ENCODE measurements at places on chromosomes 12 and 14. TPM values are rescaled to one million over a fixed set of nuclear protein-coding genes. Genes with fewer than 3 reads are reported as not detected.

DNA sequence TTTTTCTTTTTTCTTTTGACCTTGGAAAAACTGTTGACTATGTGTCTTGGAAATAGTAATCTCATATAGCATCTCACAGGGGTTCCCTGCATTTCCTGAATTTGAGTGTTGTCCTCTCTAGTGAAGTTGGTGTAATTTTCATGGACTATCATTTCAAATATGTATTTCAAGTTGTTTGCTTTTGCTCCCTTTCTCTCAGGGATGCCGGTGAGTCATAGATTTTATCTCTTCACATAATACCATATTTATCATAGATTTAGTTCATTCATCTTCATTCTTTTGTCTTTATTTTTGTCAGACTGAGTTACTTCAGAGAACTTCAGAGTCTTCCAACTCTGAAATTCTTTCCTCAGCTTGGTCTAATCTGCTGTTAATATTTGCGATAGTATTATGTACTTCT, 1320.6 kb downstream of the LRFN5 start:
- DNase-seq, result no peak

DNA sequence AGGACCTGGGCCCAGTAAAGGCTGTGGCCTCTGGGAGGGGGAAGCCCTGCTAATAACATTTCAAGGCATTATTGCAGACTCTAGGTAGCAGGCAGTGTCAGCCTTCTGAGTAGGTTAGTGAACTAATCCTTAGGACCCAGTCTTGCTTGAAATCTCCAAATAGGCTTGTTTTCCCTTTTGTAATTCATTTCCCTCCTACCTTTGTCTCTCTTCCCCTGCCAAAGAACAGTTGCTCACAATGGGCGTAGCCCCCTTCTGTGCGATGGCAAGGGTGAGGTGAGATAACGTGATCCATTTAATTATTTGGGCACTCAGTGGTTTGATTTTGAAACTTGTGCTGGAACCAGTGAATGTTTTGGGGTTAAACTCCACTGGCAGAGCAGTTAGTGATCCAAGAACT, 10.9 kb downstream of the PELI2 start:
- DNase-seq, result no peak

- no peak for DNase-seq
Measured at GRCh38 chr14:72173038-72173720, 240.9 kb downstream of the RGS6 start.

- DNase-seq, result no peak
Measured at GRCh38 chr14:35123388-35123703, 994 bp downstream of the PRORP start.

DNA sequence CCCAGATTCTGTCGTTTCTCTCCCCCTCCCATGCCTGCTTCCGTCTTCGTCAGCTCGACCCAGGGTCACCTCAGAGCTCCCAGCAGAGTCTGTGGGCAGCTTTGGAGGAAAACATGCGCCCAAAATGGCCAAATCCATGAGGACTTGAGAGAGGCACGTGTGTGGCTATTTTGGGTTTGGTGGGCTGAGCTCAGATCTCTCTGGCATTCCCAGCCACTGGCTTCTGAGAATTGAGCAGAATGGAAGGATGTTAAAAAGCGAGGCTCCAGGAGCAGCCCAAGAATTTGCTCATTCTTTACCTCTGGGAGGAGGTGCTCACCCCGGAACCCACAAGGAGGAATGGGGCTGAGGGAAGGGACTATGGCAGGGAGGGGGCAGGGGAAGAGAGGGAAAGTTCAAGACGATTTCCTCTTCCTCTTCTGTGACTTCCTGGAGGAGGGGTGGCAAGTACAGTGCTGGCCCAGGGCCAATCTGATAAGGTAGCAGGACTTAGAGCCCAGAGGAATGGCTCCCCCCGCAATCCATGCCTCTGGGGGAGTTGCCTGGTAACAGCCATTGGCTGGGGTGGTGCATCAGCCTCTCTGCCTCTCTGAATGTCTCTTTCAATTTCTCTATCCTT, 20.1 kb downstream of the TSPAN9 start:
- DNase-seq, result peak; percentile 78

- DNase-seq, result no peak
Measured at GRCh38 chr14:93006567-93007051, 83.7 kb downstream of the CHGA start.

GRCh38 chr12:58655375-58655774, 264.9 kb downstream of the LRIG3 start:
- DNase-seq, result no peak

DNA sequence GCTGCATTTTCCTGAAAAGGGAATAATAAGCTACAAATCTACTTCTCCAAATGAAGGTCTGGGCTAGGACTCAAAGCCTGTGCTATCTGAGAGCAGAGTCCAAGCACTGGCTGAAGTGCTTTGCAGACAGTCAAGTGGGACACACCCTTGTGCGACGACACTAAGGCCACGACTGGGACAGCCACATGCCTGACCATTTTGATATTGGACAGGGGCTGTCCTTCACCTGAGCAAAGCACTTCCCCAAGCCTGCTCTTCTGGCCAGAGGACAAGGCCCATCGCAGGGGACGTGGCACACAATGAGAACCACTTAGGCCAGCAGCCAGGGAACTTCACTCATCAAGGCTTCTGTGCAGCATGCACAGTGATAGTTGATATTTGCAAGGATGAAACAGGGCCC, 71.4 kb downstream of the RBM19 start:
- no peak for DNase-seq

DNA sequence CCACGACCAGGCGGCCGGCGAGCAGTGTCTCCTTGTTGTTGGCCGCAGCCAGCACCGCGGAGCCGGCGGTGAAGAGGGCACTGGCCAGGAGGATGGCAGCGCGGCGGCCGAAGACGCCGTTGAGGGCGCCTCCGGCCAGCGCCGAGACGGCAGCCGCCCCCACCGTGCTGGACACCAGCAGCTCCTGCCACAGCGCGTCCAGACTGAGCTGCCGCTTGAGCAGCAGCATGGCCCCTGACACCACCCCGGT, 691 bp downstream of the SLC2A13 start:
- peak; percentile 57 for DNase-seq

- no peak for DNase-seq
Measured at GRCh38 chr14:41860586-41860985, 253.9 kb downstream of the LRFN5 start.

DNA sequence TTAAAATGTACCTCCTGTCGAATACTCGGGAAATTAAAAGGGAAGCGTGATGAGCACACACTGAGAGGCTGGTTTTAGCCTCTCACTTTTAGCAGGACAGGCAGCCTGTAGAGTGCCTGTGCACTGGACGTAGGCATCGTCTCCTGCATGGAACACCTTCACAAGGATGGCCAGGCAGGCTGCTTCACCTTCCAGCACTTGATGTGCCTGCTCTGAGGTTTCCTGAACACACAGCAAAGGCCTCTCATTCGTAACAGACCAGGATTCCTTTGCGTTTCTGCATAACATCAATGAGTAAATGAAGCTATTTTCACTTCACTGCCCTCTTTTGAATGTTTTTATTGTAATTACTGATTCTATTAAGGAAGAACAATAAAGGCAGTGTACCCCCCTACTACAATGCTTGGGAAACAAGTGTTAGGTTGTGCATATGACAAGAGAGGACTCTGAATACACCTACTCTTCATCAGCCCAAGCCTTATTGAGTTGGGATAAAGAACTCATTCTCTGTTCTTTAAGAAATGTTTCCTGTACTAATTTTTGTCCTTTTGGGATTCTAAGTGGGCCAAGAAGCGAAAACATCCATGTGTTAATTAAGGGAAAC, 1077.6 kb upstream of the FOXG1 start:
- no peak for DNase-seq

GRCh38 chr14:79734151-79734550, 477.2 kb downstream of the DIO2 start:
- DNase-seq, result no peak

DNA sequence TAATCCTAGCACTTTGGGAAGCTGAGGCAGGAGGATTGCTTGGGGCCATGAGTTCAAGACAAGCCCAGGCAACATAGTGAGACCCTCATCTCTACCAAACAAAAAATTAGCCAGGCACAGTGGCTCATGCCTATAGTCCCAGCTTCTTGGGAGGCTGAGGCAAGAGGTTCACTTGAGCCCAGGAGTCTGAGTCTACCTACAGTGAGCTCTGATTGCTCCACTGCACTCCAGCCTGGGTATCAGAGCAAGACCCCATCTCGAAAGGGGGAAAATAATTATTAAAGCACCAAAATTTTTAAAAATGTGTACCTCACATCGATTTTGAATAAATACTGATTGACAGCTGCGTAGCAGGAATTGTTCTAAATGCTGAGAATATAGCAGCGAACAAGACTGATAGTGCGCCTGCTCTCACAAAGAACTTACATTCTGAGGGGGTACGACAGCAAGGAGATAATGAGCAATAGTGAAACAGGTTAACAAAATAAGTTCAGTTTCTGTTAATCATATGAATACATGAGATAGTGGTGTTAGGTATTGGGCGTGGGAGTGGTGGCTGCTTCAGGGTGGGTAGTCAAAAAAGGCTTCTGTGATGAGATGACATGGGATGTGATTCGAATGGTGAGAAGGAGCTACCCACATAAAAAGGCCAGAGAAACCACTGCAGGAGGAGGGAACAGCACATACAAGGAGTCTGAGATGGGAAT, 19.6 kb downstream of the HCFC2 start:
- no peak for DNase-seq

GRCh38 chr14:75222208-75222701, 45.8 kb upstream of the TMED10 start:
- DNase-seq, result no peak

- DNase-seq, result peak; percentile 72
Measured at GRCh38 chr12:12349711-12350665, at the start of gene MANSC1. TSS of gene MANSC1 (minus strand) at chr12:12350242. CDS start at chr12:12343314, 6,928 bp downstream.

DNA sequence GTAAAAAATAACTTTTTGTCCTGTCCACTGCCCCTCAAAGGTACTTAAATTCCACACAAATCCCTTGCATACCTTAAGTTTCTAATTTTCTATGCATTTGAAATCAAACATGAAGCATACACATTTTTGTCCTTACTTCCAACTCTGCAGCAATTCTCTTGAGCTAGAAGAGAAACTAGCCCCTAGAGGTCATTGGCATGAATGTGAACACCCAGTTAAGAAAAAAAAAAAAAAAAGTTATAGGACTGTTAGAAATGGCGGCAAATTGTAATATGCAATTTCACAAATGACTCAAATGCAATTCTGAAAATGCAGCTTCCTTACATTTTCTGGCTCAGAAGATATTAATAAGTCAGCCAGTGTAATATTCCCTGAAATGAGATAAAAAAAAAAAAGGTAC, 4.6 kb upstream of the ESR2 start:
- DNase-seq, result no peak

- no peak for DNase-seq
Measured at GRCh38 chr14:79525416-79525815, 685.9 kb downstream of the DIO2 start.

- no peak for DNase-seq
Measured at GRCh38 chr12:49916129-49916919, 12.6 kb upstream of the FAIM2 start.

GRCh38 chr14:96055753-96056508, 16.8 kb downstream of the C14orf132 start:
- no peak for DNase-seq

GRCh38 chr12:83827860-83828259, 1084.7 kb downstream of the SLC6A15 start:
- DNase-seq, result peak; percentile 81

DNA sequence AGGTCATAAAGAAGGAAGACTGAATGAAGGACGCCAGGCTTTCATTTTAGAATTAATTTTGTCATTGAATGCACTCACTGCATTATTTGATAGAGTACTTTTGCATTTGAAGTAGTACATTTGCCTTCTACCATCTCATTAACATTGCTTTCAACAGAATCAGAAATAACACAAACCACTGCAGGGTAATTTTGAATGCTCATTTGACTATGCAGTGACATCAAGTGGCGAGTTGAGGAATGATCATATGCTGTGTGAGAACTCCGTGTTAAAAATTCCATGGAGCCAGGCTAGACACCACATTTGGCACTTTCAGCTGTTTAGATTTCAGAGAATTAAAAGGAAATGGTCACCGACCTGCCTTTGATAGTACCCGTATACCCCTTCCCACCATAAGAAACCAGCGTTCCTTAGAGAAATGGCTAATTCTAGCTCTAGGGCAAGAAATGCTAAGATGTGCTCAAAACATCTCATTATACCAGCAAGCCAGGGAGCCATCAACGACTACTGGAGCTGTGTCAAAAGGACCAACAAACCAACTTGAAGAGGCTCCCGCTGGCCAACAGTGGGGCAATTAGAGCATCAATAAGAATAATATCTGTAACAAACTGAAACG, 16.5 kb downstream of the HEBP1 start:
- peak; percentile 28 for DNase-seq

GRCh38 chr12:104600790-104601739, 144.3 kb downstream of the CHST11 start:
- DNase-seq, result peak; percentile 41

DNA sequence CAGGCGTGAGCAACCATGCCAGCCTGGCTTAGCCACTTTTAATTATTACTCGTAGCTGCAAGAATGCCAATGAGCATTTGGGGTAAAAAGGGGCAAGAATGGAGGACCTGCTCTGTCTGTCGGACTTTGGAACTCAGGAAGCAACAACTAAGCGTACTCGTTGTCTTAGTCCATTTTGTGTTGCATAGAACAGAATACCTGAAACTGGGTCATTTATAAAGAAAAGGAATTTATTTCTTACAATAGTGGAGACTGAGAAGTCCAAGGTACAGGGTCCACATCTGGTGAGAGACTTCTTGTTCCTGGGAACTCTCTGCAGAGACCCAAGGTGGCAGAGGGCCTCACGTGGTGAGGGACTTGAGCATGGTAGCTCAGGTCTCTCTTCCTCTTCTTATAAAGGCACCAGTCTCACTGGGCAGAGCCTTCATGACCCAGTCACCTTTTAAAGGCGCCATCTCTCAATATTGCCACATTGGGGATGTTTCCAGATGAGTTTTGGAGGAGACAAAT, 29.2 kb downstream of the SLC35E3 start:
- DNase-seq, result no peak

- DNase-seq, result no peak
Measured at GRCh38 chr14:87231336-87232026, 761.5 kb downstream of the GALC start.

The OR6C2 gene
- total RNA-seq, result not detected

The SLC2A14 gene
- 54.3 TPM for total RNA-seq

The DNAI7 gene
- total RNA-seq, result 21.0 TPM

The LRCOL1 gene
- total RNA-seq, result not detected

The PLEKHD1 gene
- 1.1 TPM for total RNA-seq

The STON2 gene
- total RNA-seq, result 38.5 TPM

The FANCM gene
- total RNA-seq, result 25.2 TPM

The REM2 gene
- total RNA-seq, result 4.8 TPM

The TCL1B gene
- total RNA-seq, result 5.6 TPM

The INF2 gene
- 244 TPM for total RNA-seq

The TROAP gene
- total RNA-seq, result 22.8 TPM

All from testis (tissue), 5 donors.